Kidney (tissue), 22 donors: ENCODE measurements at places on chromosomes 6 and 20. TPM values are rescaled to one million over a fixed set of nuclear protein-coding genes. Genes with fewer than 3 reads are reported as not detected.
A peak's percentile ranks its signal among the peaks of the same experiment; 100 is the strongest.

DNA sequence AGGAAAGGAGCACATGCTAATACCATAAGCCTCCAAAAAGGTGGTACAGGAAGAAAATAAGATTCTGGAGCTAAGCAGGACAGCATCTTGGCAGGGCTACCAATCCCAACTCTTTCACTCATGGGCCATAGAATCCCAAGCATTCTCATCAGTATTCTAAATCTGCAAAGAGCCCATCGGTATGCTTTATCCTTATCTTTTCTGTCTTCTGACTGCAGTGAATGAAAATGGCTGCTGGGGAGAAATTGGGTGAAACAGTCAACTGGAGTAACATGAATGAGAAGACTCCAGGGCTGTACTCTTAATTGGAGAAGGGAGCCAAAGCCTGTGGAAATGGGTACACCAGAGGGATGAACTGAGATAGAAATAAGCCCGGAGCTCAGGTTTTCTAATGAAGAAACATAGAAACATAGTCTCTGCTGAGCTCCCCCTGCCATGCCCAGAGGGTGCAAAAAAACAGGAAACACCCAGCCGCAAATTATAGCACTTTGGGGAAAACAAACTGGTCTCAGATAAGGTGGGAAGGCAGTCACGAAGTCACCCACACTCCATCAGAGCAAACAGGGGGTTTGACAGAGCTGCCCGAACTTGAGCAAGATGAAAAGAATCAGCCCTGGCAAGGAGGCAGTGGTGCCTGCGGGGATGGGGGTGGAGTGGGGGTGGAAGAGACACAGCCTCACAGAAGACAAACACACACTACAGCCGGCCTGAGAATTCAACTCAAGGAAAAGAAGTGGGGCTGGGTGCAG lies 35.4 kb upstream of the E2F3 start:
- no peaks in the 10 kb centered on the region for H3K27me3 ChIP-seq
- no peaks in the 10 kb centered on the region for H3K36me3 ChIP-seq
- no peak overlapping the region for H3K27ac ChIP-seq
- H3K4me1 ChIP-seq: no peaks in the 10 kb centered on the region
- no peak overlapping the region for H3K4me3 ChIP-seq

- H3K27me3 ChIP-seq: no peaks in the 10 kb centered on the region
- no peaks in the 10 kb centered on the region for H3K4me1 ChIP-seq
- no peaks in the 10 kb centered on the region for H3K36me3 ChIP-seq
- DNase-seq: no peak
- H3K4me3 ChIP-seq: no peak overlapping the region
- H3K27ac ChIP-seq: no peak overlapping the region
These were observed 21.1 kb downstream of the STX11 start for GRCh38 chr6:144171406-144171805.

GRCh38 chr6:72788188-72788587 lies 166.3 kb downstream of the KCNQ5 start:
- H3K27ac ChIP-seq: no peak overlapping the region
- no peaks in the 10 kb centered on the region for H3K27me3 ChIP-seq
- H3K36me3 ChIP-seq: no peaks in the 10 kb centered on the region
- no peaks in the 10 kb centered on the region for H3K4me1 ChIP-seq
- no peak overlapping the region for H3K4me3 ChIP-seq
- no peak for DNase-seq

- no peaks in the 10 kb centered on the region for H3K4me1 ChIP-seq
These were observed 159.7 kb downstream of the PHACTR3 start for GRCh38 chr20:59764037-59764436.

GRCh38 chr6:167699141-167699931 lies 127.4 kb upstream of the AFDN start:
- peaks cover 5% of the 10 kb centered on the region for H3K4me1 ChIP-seq
- peak overlapping the region; percentile 75 for H3K27ac ChIP-seq
- H3K36me3 ChIP-seq: no peaks in the 10 kb centered on the region
- H3K4me3 ChIP-seq: no peak overlapping the region
- H3K27me3 ChIP-seq: no peaks in the 10 kb centered on the region

Gene GRM1
- total RNA-seq: 0.19 TPM

Gene OLIG3
- total RNA-seq: not detected
